Activated gamma-delta T cell treated with Interleukin-2 at 50 U/mL for 16 hours (primary cell): ENCODE measurements at places on chromosomes 1 and 21.

- no peak for DNase-seq
Measured at GRCh38 chr1:27065999-27066630, 53.5 kb upstream of the TENT5B start.

DNA sequence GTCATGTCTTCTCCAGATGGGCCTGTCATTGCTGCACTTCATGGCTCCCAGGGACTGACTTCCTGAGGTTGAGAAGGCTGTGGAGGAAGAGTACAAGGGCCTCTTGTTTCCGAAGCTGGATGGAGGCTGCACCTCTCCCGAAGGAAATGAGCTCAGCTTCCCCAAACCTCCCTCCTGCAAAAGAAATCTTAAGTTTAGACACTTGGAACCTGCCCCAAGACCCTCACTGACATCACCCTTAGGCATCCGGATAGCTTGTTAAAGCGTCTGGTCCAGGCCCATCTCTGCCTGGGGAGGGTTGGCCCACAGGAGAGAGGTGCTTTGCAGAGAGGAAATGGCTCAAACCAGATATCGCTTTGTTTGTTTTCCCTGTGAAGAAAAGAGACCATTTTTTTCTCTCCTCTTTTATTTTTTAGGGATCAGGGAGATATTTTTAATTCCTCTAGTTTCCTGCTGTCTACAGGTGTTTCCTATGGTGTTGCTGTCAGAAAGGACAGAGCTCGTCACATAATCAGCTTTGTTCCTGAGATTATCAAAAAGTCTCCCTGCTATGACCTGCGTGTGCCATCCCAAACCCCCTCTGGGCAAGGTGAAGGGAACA lies 25.0 kb downstream of the RCSD1 start:
- no peak for DNase-seq

GRCh38 chr1:54800899-54801759 lies at the start of gene TTC22:
TSS of gene TTC22 (minus strand) at chr1:54801323. CDS start at chr1:54801163, 160 bp downstream.
- DNase-seq, result peak; percentile 70

DNA sequence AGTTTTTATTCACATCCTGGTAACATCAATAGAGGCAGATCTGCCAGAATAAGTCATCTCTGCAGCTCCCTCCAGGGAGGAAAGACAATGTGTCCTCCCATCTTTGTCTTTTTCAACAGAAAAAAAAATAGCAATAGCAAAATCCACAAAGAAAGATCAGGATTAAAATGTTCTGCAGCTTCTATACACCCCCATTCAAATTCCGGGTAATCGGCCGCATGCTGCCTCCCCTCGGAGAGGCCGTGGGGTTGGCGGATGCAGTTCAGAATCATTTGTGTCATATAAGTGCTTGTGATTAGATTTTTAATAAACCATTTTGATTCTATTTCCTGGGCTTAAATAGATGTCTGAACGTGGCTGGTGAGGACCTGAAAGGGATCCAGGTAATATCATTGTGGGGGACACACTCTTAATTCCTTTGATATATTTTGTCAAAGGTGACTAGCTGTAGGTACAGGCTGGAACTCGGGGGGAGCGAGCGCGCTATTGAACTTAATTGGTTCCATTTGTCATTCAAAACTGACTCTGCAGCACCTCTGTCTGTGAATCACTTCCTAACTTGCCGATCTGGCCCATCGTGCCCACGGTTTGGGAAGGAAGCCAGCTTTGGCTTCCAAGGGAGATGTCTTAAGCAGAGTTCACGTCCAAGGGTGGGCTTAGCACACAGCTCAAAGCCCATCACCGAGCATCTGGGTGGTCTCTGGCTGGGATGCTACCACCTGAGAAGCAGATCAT lies 85.6 kb upstream of the ARHGEF16 start:
- no peak for DNase-seq

DNA sequence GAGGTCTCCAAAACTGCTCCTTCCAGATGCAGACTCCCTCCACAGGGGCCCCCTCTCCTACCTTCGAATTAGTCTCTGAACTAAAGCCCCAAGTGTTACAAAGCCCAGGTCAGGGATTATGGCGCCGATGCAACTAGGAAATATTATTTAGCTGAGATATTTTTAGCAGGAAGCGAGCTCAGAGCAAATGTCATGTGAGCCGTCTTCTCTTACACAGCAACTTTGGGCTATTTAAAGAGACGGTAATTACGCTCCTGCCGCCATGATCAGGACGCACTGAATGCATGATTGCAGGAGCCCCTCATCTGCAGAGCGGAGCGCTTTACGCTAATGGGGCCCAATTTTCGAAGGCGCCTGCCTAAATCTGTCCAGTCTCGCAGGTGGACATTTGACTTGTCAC lies 55.3 kb upstream of the TARDBP start:
- DNase-seq, result no peak

DNA sequence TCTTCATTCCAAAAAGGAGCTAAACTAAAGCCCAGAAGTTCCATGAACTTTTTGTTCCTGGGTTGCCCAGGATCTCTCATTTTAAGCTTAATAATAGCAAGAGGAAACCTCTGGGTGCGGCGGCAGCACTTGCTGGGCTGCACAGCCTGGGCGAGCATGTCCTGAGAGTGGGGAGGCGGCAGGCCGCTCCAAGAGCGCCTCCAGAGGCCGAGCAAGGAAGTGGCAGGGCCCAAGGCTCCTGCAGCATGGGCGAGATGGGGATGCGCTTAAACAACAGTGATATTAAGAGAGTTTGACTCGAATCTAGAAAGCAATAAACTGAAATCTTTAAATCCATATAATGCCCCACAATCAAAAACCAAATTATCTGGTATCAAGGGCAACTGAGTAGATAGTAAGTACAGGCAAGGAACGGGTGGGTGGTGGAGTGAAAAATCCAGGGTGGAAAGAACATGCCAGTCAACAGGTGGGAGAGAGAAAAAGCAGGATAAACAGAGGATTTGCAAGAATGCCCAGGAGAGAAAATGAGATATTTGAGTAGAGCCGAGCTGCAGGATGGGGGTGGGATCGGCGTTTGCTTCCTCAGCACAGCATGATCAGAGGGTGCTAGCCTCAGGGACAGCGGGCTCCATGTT lies 14.1 kb upstream of the TNR start:
- DNase-seq, result no peak

- no peak for DNase-seq
Measured at GRCh38 chr1:211386921-211387320, 60.3 kb downstream of the TRAF5 start.

- DNase-seq, result no peak
Measured at GRCh38 chr21:38129711-38130110, 127.1 kb upstream of the KCNJ15 start.

DNA sequence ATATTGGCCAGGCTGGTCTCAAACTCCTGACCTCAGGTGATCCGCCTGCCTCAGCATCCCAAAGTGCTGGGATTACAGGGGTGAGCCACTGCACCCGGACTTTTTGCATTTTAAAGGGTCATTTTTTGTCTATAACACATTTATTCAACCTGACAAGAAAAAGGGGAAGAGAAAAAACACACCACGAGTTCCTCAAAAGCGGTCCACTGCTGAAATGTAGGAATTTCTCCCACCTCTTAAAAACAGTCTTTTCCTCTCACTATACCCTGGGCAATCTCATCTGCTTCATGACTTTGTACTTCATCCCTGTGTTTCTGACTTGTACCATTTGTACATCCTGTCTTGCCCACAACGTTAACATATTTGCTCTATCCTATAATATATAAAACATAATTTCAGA lies 413.3 kb upstream of the PTBP2 start:
- DNase-seq, result no peak

DNA sequence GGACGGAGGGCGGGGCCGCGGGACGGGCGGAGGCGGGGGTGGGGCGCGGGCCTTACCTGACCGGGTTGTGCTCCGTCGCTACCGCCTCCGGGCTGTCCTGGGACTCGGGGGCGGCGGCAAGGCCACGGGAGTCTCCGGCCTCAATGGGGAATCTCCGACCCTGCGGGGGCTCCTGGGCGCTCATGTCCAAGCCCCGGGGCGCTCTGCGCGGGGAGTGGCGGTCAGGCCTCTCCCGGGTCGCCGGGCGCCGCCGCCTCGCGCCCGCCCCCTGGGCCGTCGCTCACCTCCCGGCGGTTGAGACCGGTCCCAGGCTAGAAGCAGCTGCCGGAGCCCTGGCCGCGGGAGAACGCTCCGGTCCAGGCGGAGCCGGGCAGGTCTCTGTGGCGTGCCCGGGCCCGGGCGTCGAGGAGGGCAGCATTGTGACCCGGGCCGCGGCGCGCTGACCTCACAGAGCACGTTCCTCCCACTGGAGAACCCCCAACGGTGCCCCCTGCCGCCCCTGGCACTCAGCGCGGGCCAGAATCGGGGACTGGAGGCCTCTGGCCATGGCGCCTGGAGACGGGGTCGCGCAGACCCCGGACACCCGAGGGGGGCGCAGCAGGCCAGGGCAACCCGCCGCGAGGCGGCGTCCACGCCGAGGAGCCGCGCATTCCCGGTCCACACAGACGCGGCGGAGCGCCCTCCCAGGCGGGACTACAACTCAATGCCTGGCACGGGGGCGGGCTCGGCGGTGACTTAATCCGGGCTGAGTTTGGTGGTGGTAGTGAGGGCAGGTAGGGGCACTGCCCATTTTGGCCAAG lies 411 bp downstream of the FAM229A start:
- no peak for DNase-seq

- no peak for DNase-seq
Measured at GRCh38 chr1:102588536-102588935, 519.8 kb downstream of the COL11A1 start.
